ENCODE measurements at places on chromosomes 13 and 19. TPM values are rescaled to one million over a fixed set of nuclear protein-coding genes. Genes with fewer than 3 reads are reported as not detected.

DNA sequence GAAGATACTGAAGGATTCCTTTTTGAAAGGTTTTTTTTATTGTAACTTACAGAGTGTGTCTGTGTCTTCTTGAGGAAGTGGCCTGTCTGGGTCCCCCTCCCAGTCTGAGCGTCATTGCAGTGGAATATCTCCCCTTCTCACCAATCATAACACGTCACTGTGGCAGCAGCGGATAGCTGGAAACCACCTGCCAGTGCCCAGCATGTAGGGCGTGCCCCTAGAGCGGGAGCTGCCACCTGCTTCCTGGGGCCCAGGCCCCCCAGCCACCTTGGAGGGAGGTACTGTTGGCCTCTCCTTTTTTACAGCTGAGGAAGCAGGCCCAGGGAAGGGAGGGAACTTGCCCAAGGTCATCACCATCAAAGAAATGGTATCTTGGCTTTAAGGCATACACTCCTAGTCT, 4.6 kb upstream of the DNM2 start:
- peak; percentile 66 for DNase-seq

DNA sequence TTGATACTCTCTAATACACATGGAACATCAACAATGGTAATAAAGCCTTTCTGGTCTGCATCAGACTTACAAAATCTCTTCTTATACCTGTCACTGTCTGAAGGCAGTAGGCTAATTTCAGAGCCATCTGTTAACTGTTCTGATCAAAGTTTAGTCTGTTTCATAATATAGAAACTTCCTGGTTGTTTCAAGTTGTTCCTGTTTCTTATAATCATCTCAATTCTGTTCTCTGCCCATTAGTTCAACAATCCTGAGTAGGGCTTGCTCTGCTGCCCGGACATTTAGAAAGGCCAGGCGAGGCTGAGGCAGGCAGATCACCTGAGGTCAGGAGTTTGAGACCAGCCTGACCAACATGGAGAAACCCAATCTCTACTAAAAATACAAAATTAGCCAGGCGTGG, 5.4 kb upstream of the ZSCAN5A start:
- no peak for DNase-seq

The ANGPTL8 gene
- total RNA-seq: not detected

The SCN1B gene
- 1.3 TPM for total RNA-seq

DNA sequence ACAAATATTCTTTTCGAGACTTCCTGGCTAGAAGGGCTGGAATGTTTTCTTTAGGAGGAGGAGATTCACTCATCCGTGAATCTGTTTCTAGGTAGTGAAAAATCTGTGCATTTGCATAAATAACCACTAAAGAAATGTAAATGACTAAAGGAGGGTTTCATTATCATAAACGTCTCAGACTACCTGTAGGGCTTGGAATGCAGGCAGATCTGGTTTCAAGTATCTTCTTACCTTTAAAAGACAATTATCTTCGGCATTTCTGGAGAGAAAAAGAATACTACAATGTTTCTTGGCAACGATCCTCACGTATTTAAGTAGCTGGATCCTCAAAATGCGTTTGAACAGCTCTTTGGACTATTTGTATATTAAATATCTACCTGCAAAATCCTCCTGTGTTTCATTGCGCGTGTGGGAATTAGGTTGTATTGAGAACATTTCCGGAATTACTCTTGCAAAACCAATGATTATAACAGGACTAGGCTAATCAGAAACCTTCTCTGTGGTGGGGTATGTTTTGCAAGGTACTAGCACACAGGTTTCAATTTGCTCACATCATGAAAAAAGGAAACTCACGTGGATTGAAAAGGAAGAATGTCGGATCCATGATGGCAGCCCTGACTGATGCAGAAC, 291.1 kb upstream of the ARGLU1 start:
- DNase-seq: no peak

DNA sequence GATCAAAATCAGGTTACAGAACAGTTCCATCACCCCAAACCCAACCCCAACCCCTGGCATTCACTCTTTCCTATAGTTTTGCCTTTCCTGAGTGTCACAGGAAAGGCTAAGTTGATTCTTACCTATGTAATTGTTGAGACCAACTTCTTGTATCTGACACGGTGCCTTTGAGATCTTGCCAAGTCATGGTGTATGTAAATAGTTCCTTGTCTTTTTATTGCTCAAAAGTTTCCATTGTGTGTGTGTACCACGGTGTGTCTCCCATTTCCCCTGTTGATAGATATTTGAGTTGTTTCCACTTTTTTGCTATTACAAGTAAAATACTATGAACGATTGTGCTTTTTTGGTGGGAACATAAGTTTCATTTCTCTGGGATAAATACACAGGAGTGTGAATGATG, 3.3 kb upstream of the IGFL2 start:
- DNase-seq: no peak

DNA sequence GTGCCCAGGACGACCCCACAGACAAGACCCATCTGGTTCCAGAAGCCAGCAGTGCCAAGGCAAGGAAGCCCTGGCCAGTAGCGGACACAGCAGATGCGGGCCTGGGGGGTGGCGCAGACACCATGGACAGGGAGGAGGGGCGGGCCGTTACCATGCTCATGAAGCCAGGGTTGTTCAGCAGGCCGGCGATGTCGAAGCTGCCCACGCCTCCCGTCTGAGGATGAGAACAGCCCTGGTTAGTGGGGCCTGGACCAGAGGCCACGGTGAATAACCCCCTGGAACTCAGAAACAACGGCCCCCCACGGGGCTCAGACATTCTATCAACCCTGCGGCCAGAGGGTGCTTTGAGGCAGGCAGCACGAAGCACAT, 21.5 kb upstream of the SLC39A3 start:
- DNase-seq: no peak

The CNN1 gene
- not detected for total RNA-seq

DNA sequence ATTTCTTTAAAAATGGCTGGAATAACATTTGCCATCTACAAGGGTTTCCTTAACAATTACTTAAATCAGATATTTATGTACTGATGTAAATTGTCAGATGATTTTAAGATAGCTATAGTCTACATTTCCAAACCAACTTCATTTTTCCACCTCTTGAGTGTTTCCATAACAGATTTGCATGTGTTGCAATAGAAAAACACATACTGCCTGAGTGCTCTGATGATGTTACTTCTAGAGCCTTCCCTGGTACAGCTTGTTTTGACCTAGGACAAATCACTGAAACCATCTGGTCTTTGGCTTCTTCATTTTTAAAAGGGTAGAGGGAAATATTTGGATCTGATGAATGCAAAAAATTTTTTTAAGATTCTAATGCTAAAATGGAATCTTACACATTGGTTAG, 245.9 kb downstream of the PCDH9 start:
- no peak for DNase-seq

The LPAR2 gene
- total RNA-seq: 33.2 TPM
